ENCODE measurements at places on chromosomes 4 and X.
A peak's percentile ranks its signal among the peaks of the same experiment; 100 is the strongest.

- no peak for DNase-seq
Measured at GRCh38 chrX:154452823-154453222, 5.3 kb upstream of the PLXNA3 start.

- DNase-seq = no peak
Measured at GRCh38 chrX:138890491-138890890, 179.0 kb upstream of the FGF13 start.

DNA sequence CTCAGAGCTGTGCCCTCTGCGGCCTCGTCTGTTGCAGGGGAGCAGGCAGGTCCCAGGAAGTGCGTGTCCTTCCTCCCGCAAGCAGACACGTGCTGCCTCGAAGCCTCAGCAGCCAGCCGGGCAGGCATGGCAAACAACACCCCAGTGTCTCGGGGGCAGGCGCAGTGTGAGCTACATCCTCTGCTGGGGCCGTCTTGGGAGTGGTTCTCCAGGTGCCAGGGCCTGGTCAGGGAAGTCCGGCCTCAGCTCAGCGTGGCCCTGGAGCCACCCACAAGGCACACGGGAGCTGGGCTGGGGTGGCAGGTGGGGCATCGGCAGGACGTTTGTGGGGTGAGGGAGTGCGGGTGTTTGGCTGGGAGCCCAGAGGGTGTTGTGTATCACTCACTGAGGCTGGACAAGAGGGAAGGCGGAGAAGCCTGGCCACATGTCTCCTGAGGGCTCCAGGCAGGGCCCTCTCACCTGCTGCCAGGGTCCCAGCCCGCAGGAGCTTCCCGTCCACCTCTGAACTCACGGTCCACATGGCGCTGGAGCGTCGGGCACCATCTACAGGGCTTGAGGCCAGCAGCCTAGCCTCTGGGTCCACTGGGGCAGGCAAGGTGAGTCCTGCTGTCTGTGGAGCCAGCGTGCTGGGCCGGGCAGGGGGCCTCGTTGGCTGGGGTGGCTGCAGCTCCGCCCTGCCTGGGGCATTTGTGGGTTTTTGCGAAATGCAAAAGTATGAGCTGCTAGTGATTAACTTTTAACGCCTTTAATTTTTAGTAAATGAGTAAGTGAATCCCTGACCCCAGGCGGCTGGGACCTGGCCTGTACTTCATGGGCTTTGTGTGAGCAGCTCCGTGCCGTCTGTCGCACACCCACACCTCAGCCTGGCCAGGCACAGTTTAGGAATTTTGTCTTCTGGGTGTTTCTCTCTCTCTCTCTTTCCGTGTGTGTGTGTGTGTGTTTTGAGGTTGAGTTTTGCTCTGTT lies 17.3 kb upstream of the UVSSA start:
- DNase-seq = no peak

GRCh38 chrX:35561985-35562384 lies 236.2 kb upstream of the MAGEB16 start:
- DNase-seq = no peak

DNA sequence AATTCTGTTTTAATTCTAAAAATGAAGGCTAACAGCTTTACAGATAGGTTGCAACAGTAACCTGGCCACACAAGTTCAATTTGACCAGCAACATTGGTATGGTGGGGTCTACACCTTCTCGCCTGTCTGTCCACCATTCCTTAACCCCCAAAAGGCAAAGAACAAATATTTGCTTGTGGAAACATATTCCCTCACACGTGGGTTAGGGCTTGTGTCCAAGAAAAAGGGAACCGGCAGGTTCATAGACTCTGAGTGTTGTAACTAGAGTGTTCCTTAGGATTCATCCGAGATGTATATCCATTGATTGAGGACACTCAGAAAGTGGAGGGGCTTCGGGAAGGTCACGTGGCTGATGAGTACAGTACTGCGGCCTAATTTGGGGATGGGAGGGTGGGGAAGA lies 54.1 kb downstream of the C4orf51 start:
- no peak for DNase-seq

GRCh38 chrX:70656304-70656703 lies 211.7 kb downstream of the DLG3 start:
- no peak for DNase-seq

DNA sequence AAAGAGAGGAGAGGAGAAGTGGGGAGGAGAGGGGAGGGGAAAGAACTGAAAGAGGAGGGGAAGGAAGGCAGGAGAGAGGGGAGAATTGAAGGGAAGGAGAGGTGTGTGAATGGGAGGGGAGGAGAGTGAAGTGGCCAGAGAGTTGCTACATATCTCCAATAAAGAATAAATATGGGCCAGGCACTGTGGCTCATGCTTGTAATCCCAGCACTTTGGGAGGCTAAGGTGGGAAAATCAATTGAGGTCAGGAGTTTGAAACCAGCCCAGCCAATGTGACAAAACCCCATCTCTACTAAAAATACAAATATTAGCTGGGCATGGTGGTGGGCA lies 482.4 kb downstream of the NAF1 start:
- no peak for DNase-seq

- DNase-seq = no peak
Measured at GRCh38 chrX:118504581-118504980, 9.0 kb downstream of the DOCK11 start.

DNA sequence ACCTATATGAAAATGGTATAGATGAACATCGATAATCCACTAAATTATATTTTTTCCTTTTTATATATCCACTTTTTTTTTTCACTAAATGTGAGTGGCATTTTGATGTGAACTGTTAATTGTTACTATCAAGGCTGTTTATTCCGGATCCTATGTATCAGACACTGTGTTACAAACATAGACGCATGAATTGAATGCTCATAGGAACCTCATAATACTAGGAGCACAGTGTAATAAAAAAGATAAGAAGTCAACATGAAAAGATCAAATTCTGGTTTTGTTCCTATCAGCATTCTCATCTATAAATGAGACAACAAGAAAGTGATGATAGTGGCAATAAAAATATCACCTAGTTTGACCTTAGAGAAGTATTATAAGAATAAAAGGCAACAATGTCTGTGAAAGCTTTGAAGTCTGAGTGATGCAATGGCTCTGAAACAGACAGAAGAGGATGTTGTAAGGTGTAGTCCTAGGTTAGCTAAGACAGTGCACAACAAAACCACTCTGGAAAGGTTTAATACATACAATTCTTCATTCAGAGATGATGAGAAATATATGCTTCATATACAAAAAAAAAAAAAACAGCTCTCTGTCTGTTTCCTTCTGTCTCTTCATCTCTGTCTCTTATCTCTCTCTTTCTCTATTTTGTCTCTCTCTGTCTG lies 148.6 kb upstream of the NLGN4X start:
- no peak for DNase-seq

- DNase-seq = no peak
Measured at GRCh38 chr4:109699553-109700225, 3.6 kb downstream of the CASP6 start.

DNA sequence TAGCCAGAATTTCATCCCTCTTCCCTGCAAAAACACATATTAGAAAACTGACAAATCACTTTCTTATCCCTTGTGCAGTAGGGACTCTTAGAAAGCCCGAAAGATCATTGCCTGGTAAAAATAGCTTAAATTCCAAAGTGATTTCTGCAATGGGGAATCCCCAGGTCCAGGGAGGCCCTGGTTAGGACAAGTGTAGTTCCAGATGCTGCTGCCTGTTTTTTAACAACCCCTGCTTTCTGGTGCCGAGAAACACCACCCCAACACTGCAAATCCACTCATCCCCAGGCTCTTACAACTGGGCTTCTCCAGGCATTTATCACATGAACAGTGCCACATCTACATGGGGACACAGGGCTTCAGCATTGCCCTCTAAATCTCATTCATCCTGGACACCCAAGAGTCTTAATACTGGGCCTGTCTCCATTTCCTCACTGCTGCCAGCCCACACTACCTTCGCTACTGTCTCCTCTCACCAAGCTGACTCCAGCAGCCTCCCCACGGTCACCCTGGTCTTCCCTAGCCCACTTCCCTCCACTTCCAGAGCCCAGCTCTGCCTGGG lies 112.2 kb upstream of the PSAPL1 start:
- DNase-seq = no peak

- DNase-seq = no peak
Measured at GRCh38 chrX:20547611-20548051, 280.9 kb upstream of the RPS6KA3 start.

GRCh38 chr4:111031001-111031579 lies 408.2 kb upstream of the PITX2 start:
- no peak for DNase-seq

GRCh38 chr4:48779095-48779997 lies 733 bp downstream of the FRYL start:
- peak; percentile 53 for DNase-seq

DNA sequence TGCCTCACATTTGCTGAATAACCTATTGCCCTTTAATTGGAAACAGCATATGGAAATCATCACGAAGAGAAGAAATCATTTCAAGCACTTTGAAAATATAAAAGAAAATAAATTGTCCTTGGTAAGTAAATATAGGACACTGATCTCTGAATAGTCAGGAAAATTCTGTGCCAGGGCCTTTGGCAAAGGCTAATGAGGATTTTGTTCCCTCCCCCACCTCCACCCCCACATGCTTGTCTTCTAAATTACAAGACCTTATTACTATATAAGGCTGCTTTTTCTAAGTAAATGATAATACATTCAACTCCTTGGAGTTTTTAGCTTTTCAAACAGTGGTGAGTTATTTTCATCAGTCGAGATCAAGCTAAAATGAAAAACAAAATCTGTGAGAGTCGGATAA lies 15.8 kb downstream of the SYNPO2 start:
- DNase-seq = no peak

GRCh38 chrX:71928856-71929255 lies 18.2 kb downstream of the NHSL2 start:
- no peak for DNase-seq

DNA sequence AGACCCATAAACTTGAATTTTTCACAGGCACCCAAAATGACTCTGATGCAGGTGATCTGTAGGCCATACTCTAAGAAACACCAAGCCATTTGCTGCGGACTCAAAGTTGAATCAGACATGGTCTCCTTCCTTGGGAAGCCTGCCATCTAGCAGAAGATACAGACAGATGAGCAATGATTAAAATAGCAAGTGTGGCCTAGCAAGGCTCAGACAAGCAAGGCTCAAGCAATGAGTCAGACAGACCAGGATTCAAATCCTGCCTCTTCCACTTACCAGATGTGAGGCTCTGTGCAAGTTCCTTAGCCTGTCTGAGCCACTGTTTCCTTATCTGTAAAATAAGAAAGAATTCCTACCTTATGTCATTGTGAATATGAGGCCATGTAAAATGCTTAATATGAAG lies 2.3 kb downstream of the CCDC149 start:
- no peak for DNase-seq

GRCh38 chrX:139826065-139827044 lies 106.5 kb downstream of the ATP11C start:
- DNase-seq = no peak

GRCh38 chr4:137474711-137475301 lies 57.5 kb downstream of the PCDH18 start:
- no peak for DNase-seq

Data from hematopoietic multipotent progenitor cell treated with erythropoietin and hydrocortisone succinate and interleukin-3 and kit ligand, for 15 days (in vitro differentiated cells).